Activated CD4-positive, CD25-positive, alpha-beta regulatory T cell treated with anti-CD3 and anti-CD28 coated beads, Interleukin-2, amount 50 U/mL, for 24 hours (primary cell): ENCODE measurements at places on chromosomes 7 and 10.

DNA sequence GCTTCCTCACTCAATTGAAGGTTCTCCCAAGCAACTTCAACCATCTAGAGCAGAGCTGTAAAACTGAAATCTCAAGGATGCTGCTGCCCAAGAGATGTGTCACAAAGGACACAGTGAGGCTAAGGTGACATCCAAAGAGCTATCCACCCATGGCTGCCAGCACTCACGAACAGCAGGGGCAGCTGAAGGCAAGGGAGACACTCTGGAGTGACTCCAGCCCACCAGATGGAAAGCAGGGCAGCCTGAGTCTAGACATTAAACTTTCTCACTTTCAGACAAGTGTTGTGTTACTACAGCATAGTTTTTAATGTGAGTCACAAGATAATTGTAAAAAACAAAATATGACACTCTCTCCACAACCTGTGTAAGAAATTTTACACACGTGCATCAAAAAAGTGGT lies 113.5 kb downstream of the LARP4B start:
- no peak for ATAC-seq

DNA sequence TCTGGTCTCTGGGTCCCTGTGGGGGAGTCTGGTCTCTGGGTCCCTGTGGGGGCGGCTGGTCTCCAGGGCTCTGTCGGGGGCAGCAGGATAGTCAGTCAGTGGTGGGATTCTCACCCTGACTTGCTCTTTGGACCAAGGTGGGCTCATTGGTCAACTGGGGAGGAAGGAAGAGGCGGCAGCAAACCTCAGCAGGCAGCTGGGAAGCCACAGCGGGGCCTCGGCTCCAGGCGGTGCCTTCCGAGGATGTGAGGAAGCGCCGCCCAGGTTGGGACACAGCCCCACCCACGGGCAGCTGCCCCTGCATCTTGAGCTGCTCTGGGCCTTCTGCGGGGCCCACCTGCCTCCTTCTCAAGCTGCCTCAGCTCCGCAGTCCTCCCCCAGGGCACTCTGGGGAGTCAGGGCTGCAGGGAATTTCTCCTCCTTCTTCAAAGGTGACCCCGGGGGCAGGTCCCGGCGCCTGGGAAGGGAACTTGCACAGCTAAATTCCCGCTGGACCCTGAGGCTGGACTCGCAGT lies 20.4 kb upstream of the KNDC1 start:
- no peak for ATAC-seq

DNA sequence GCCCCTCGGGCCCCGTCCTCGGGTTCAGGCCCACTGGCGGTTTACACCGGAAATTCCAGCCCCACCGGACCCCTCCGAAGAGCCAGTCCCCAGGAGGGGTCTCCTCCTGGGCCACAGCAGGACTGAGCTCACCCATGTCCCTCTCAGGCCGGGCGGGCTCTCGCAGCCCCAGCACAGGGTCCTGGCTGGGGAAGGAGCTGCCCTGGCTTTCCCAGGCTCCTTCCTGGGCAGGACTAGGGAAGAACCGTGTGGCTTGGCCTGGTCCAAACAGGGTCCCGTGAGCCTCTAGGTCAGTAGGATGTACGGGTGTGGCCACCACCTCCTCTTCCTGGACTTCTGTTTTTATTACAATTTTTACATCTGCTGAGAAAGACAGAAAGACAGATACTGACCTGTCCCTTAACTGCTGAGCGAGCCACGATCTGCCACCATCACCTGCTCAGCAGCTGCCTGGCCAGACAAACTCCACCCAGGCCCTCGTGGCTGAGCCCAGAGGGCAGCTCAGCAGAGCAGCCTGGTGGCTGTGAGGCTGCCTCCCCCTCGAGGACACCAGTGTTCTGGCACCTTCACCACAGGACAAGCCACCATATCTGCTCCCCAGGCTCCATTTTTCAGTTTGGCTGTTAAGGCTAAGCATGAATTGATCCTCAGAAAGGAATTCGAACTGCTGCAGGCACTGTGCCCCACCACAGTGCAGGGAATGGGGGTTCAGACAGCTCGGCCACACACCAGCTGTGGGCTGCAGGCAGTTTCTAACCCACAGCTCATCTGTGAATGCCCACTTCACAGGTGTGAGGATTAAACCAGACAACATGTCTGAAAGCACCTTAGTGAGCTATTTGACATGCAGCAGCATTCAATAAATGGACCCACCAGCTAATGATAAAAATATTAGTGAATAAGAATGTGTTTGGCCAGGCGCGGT lies 14.5 kb upstream of the ZNF777 start:
- no peak for ATAC-seq

DNA sequence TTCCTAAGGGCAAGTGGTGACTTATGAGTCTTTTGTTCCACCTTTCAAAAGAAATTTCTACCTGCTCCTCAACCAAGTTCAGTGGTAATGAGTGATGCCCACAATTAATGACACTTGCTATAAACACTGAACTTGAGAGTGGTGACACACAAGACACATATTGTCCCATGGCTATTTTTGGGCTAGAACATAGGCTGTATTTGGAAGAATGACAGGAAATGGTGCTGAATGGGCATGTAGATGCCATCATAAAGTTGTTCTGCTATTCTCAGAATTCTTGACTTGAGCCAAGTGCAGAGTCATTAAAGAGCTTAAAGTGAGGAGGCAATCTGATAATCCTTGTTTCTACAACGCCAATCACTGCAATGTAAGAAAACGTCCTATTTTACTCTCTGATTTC lies 313.3 kb downstream of the AGMO start:
- no peak for ATAC-seq

GRCh38 chr7:142375710-142376313 lies 118.0 kb upstream of the PRSS58 start:
- ATAC-seq: no peak

DNA sequence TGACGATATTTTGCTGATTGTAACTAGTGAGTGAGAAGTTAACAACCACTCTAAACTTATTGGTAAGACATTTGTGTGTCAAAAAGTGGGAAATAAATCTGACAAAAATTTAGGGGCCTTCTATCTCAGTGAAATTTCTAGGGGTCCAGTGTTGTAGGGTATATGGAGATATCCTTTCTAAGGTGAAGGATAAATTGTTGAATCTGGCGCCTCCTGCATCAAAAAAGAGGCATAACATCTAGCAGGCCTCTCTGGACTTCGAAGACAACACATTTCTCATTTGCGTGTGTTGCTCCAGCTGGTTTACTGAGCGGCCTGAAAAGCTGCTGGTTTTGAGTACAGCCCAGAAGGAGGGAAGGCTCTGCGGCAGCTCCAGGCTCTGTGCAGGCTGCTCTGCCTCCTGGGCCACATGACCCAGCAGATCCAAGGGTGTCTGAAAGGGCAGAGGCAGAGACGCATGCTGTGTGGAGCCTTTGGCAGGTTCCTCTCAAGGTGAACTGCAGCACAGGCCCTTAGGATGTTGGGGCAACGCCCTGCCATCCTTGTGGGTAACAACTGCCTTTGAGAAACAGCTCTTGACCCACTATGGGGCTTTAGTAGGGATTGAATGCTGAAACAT lies 72.4 kb downstream of the LMBR1 start:
- no peak for ATAC-seq
